Right atrium auricular region (tissue), 2 donors: ENCODE measurements at places on chromosomes 12 and 14.

DNA sequence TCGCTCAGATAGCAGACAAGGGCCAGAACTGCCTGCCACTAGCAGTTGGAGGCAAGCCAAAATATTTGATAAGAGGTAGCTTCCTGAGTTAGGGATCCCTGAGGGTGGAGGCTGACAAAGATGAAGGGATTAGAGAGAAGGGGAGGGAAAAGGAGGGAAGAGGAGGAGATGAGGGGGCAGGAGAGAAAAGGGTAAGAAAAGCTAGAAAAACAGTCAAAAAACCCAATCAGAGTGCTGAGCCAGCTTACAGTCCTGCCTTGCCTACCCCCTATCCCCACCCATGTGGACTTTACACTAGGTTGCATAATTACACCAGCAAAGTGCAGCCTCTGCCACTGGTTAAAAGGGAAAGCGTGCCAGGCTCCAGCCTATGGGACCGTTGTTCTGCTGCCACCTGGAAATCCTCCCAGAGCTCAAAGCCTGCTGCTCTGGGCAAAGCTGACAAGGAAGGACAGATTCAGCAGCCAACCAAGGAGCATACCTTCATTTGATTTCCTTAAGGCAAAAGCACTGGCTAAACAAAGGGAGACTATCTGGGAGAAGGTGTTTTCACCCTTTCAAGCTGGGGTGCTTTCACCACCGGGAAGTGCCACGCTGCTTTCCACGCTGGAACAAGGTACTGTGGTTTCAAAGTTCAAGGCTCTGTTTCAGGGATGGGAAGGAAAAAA, 3.8 kb upstream of the NUMB start:
- peak; percentile 61 for DNase-seq
- no peaks in the 10 kb centered on the region for H3K36me3 ChIP-seq
- H3K27me3 ChIP-seq, result no peaks in the 10 kb centered on the region
- H3K4me1 ChIP-seq, result peaks cover 46% of the 10 kb centered on the region
- no peak overlapping the region for H3K4me3 ChIP-seq

GRCh38 chr12:132777614-132778013, 16.0 kb upstream of the ANKLE2 start:
- H3K36me3 ChIP-seq, result peaks cover 92% of the 10 kb centered on the region
- H3K4me3 ChIP-seq, result no peak overlapping the region
- H3K27ac ChIP-seq, result no peak overlapping the region
- no peaks in the 10 kb centered on the region for H3K27me3 ChIP-seq
- no peak for DNase-seq
- H3K4me1 ChIP-seq, result no peaks in the 10 kb centered on the region

- no peaks in the 10 kb centered on the region for H3K27me3 ChIP-seq
- H3K27ac ChIP-seq, result peak overlapping the region; percentile 98
- H3K36me3 ChIP-seq, result no peaks in the 10 kb centered on the region
Observed at GRCh38 chr12:57130941-57131340, 2.7 kb downstream of the LRP1 start.

DNA sequence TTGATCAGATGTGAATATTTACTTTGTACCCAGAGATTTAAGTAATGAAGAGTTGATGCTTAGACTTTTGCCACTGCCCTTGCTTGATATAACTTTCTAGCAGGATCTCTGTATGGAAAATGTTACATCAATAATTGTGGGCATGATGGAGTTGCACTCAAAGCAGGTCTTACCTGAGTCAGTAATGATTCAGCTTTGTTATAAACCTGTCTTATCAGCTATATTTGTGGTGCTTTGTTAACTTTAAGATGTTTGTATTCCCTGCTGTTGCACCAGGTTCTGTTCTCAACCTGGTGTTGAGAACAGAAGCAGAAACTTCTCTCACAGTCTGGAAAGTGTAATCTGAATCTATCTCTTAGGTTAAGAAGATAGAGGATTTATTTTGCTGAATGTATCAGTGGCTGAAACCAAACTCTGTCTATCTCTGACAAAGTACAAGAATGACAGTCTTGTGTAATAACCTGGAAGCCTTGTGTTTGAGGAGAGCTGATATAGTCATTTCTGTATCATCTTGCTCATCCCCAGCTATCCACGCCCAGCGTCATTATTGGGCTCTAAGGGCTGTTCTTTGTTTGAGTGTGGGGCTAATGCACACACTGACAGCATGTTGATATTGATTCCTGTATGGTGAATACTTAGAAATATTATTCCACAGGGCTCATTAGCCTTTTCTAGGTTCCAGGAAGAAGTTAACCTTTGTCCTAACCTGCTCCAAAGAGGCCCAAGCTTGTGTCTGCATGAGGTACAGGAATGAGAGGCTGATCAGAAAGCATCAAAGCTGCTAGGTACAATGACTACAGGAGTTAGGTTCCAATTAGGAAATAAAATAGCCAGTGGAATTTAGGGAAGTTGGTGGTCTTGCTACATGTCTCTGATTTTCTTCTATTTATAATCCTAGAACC, 3.6 kb downstream of the AKAP6 start:
- no peak overlapping the region for H3K4me3 ChIP-seq
- H3K36me3 ChIP-seq, result no peaks in the 10 kb centered on the region
- no peak overlapping the region for H3K27ac ChIP-seq
- H3K4me1 ChIP-seq, result no peaks in the 10 kb centered on the region
- no peak for DNase-seq

GRCh38 chr14:64995291-64995690, 8.6 kb downstream of the FNTB start:
- no peaks in the 10 kb centered on the region for H3K4me1 ChIP-seq
- no peak overlapping the region for H3K27ac ChIP-seq
- no peak for DNase-seq
- H3K27me3 ChIP-seq, result no peaks in the 10 kb centered on the region
- no peaks in the 10 kb centered on the region for H3K36me3 ChIP-seq

DNA sequence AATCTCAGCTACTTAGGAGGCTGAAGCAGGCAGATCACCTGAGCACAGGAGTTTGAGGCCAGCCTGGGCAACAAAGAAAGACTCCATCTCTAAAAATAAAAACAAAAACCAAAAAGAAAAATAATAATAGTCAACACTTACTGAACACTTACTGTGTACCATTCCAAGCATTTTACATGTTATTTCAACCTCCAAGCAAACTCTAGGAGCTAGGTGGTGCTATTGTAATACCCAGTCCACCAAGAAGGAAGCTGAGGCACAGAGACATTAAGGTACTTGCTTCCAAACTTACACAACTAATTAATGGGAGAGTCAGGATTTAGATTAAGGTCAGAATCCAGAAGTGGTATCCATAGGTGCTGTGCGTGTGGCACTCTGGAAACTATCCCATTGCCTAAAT, 13.7 kb upstream of the OR6J1 start:
- no peak for DNase-seq
- no peak overlapping the region for H3K4me3 ChIP-seq
- H3K4me1 ChIP-seq, result no peaks in the 10 kb centered on the region
- no peaks in the 10 kb centered on the region for H3K36me3 ChIP-seq
- no peak overlapping the region for H3K27ac ChIP-seq
